ENCODE measurements at places on chromosomes 3 and 15. TPM values are rescaled to one million over a fixed set of nuclear protein-coding genes. Genes with fewer than 3 reads are reported as not detected.

DNA sequence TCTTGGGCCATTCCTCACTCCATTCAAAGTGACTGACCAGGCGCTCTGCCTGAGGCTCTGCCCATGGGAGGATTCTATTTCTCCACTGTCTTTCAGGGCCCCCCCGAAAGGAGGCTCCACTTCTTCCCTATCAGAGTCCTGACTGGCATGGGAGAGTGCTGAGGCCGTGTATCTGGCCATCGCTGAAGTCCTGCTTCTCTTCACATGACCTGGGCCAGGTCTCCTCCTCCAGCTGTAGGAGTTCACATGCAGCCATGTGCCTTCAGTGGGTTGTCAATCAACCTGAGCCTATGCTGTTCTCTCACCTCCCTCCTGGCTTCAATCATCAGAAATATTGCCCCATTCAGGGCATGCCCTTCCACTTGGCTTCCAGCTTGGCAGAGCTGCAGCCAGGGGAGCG, 12.8 kb upstream of the APBA2 start:
- H3K4me1 ChIP-seq: peaks cover 15% of the 10 kb centered on the region
- H3K4me3 ChIP-seq: no peak overlapping the region
- H3K27me3 ChIP-seq: no peaks in the 10 kb centered on the region
- DNase-seq: no peak
- no peaks in the 10 kb centered on the region for H3K36me3 ChIP-seq

- H3K27me3 ChIP-seq: no peaks in the 10 kb centered on the region
- no peak overlapping the region for H3K27ac ChIP-seq
- H3K36me3 ChIP-seq: no peaks in the 10 kb centered on the region
- no peak for DNase-seq
- H3K4me3 ChIP-seq: no peak overlapping the region
Observed at GRCh38 chr15:48132874-48133273, 12.1 kb downstream of the SLC24A5 start.

GRCh38 chr3:43345877-43346276, 59.5 kb downstream of the SNRK start:
- H3K27me3 ChIP-seq: no peaks in the 10 kb centered on the region
- H3K4me1 ChIP-seq: no peaks in the 10 kb centered on the region

GRCh38 chr15:101470548-101471239, 18.8 kb downstream of the PCSK6 start:
- no peak overlapping the region for H3K4me3 ChIP-seq
- DNase-seq: no peak
- no peak overlapping the region for H3K27ac ChIP-seq
- H3K27me3 ChIP-seq: no peaks in the 10 kb centered on the region

DNA sequence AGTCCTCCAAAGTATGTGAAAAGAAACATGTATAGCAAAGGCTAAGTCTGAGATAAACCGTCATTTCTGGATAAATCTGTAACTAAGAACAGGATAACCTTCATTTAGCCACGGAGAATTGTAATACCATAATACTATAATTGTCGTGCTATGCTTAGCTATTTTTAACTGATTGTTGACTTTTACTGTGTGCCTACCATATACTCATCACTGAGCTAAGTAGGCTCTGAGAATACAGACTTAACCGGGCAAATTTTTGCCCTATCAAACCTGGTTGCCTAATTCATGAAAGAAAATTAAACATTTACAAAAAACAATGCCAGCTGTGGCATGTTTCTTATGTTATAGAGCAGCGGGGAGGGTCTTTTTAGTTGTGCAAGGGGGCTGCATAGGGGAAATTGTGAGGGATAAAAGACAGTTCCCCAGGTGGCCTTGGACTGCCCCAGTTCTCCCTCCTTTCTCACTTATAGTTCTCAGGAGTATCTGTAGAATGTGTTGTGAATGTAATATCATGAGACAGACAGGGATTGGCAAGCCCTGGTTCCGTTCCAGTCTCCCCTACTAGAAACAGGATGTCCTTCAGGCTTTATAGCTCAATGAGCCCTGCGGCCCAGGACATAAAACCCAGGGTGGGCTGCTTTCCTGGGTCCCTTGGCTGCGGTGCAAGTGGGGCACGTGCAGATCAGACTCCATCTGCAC, 318.5 kb downstream of the GBE1 start:
- H3K4me3 ChIP-seq: no peak overlapping the region
- no peak for DNase-seq
- H3K27me3 ChIP-seq: no peaks in the 10 kb centered on the region
- no peak overlapping the region for H3K27ac ChIP-seq
- H3K36me3 ChIP-seq: no peaks in the 10 kb centered on the region
- peaks cover 6% of the 10 kb centered on the region for H3K4me1 ChIP-seq

GRCh38 chr3:2958551-2958950, 151.6 kb downstream of the IL5RA start:
- no peak overlapping the region for H3K4me3 ChIP-seq
- no peak overlapping the region for H3K27ac ChIP-seq
- peaks cover 10% of the 10 kb centered on the region for H3K4me1 ChIP-seq
- DNase-seq: no peak
- H3K27me3 ChIP-seq: no peaks in the 10 kb centered on the region
- H3K36me3 ChIP-seq: no peaks in the 10 kb centered on the region

DNA sequence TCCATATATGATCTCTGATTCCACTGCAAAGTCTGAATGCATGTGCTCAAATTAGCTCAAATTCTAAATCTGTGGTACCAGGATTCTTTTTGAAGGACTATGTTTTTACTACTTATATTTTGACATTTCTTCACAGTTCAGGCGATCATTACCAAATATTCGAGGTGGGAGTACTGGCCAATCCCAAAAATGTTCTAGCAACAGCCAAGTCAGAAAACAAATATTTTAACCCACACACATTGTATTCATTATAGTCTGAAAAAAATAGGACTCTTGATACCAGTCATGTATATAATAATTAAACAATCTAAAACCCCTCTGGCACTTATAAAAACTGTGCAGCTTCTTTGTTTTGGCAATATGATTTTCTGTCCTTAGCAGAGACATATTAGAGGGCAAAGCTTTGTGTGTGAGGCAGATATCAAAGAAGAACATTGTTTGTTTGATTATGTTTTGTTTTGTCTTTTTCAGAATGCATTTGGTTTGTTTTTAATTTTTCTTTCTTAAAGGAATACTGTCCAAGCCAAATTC, 37.4 kb downstream of the FGF7 start:
- H3K36me3 ChIP-seq: no peaks in the 10 kb centered on the region
- H3K4me1 ChIP-seq: no peaks in the 10 kb centered on the region
- H3K4me3 ChIP-seq: no peak overlapping the region
- DNase-seq: no peak
- H3K27me3 ChIP-seq: no peaks in the 10 kb centered on the region
- no peak overlapping the region for H3K27ac ChIP-seq

GRCh38 chr15:39784638-39785037, 2.0 kb upstream of the FSIP1 start:
- H3K27ac ChIP-seq: no peak overlapping the region
- no peak for DNase-seq
- no peak overlapping the region for H3K4me3 ChIP-seq
- H3K36me3 ChIP-seq: no peaks in the 10 kb centered on the region
- H3K4me1 ChIP-seq: peaks cover 23% of the 10 kb centered on the region

DNA sequence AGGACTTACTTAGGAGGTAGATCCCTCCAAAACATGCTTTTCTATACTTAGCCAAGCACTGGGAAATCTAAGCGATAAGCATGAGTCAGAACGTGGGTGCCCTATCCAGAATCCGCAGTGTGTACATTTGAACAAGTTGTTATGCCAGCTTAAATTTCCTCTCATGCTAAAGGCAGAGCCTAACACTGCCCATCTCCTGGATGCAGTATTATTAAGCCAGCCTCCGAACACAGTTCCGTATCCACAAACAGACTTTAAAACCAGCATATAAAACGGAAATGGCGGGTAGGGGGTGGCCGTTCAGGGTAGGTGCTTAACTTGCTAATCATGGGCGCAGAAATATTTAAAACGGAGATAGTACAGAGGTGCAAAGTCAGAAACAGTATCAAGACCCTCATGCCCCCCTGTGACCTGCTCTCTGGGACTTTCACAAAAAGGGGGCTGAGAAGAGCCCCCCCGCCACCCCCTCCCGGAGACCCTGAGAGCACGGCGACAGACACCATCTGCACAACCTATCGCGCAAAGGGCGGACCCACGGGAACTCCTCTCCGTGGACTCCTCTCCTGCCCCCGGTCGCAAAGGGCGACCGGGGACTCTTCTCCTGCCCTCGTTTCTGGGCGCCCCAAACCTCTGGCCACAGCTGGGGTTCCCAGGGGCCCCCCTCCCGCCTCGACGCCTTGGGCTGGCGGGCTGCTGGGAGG, 889 bp upstream of the LRRIQ4 start:
- DNase-seq: no peak
- peaks cover 4% of the 10 kb centered on the region for H3K4me1 ChIP-seq
- no peaks in the 10 kb centered on the region for H3K36me3 ChIP-seq
- H3K27me3 ChIP-seq: no peaks in the 10 kb centered on the region
- no peak overlapping the region for H3K27ac ChIP-seq

- no peak overlapping the region for H3K4me3 ChIP-seq
- H3K36me3 ChIP-seq: no peaks in the 10 kb centered on the region
- H3K4me1 ChIP-seq: peaks cover 8% of the 10 kb centered on the region
- no peaks in the 10 kb centered on the region for H3K27me3 ChIP-seq
Observed at GRCh38 chr3:126311338-126311978, 45.8 kb downstream of the KLF15 start.

GRCh38 chr3:49903451-49904424, at the start of gene MST1R:
Gene MST1R, minus strand, starts transcription at chr3:49903873. Its CDS starts 264 bp downstream, at chr3:49903609.
- H3K4me3 ChIP-seq: peak within 1 kb of the TSS; percentile 24
- peak; percentile 89 for DNase-seq
- no peak within 1 kb of the TSS for H3K27ac ChIP-seq
- H3K27me3 ChIP-seq: peaks cover 6% of the 10 kb centered on the region
- no peaks in the 10 kb centered on the region for H3K36me3 ChIP-seq
- H3K4me1 ChIP-seq: peaks cover 3% of the 10 kb centered on the region

DNA sequence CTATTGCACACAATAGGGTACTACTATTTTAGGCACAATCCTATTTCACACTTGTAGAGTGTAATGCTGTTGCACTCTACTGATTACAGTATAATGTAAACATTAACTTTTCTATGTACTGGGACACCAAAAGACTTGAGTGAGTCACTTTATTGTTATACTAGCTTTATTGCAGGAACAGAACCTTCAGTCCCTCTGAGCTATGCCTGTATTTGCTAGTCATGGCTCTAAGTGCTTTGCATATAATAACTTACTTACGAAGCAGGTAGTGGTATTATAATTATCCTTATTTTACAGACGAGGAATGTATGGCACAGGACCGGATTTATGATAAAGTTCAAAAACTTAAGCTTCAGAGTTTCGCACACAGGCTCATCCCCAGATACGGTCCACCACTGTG, 106.6 kb upstream of the SLC6A6 start:
- no peaks in the 10 kb centered on the region for H3K4me1 ChIP-seq
- no peak overlapping the region for H3K4me3 ChIP-seq
- no peak overlapping the region for H3K27ac ChIP-seq
- no peak for DNase-seq
- no peaks in the 10 kb centered on the region for H3K27me3 ChIP-seq
- no peaks in the 10 kb centered on the region for H3K36me3 ChIP-seq

The SLC4A7 gene
- total RNA-seq: 114 TPM

The NCK1 gene
- total RNA-seq: 28.3 TPM

The HYAL2 gene
- total RNA-seq: 92.3 TPM

The SCAANT1 gene
- total RNA-seq: not detected

The WDR72 gene
- total RNA-seq: 2.3 TPM

The DIS3L gene
- total RNA-seq: 37.4 TPM
